Urothelium cell line (cell line): ENCODE measurements at places on chromosomes 13 and 19.

DNA sequence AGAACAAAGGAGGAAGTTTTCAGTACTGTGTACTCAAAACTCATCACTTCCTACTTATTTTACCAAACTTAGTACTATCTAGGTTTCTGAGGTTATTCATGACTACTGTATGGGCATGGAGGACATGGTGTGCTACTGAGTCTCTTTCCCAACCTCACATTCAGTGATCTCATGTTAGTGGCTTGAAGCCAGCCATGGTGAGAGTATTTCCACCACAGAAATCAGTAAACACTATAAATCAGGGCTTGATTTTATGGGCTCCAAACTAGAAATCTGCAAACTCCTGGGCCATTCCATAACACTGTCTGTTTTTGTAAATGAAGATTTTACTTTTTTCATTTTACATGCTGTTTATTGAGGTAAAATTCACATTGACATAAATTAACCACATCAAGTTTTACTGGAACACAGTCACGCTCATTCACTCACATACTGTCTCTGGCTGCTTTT lies 19.7 kb downstream of the MED26 start:
- no peak for DNase-seq

GRCh38 chr13:91115776-91116175 lies 231.7 kb upstream of the MIR17HG start:
- DNase-seq: no peak

DNA sequence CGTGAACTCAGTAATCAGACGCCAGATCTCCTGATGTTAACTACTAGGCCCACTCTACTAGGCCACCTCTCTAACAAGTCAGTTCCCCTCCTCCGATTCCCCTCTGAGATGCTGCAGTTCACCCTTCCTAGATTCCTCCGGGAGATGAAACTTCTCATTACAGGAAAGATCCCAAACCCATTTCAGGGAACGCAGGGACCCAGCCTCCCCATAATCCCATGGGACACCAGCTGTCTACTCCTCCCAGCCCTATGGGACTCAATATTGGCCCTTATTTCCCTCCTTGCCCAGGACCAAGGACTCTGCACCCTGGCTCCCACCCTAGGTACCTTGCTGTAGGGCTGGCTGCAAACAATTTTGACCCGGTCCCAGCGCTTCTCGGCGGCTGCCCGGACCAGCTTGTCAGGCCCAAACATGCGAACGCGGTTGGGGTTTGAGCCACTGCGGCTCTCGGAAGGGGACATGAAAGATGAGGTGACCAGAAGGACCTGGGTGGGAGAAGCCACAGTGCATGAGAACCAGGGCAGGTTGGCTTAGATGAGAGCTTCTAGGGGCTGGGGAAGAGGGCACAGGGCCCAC lies 20.9 kb downstream of the XRCC1 start:
- DNase-seq: no peak

GRCh38 chr13:92172191-92172590 lies 773.8 kb downstream of the GPC5 start:
- DNase-seq: no peak
